ENCODE measurements at places on chromosomes 6 and 20. TPM values are rescaled to one million over a fixed set of nuclear protein-coding genes. Genes with fewer than 3 reads are reported as not detected.

The SIRPB2 gene
- 5.8 TPM for total RNA-seq

- H3K36me3 ChIP-seq, result no peaks in the 10 kb centered on the region
- H3K27me3 ChIP-seq, result no peaks in the 10 kb centered on the region
- H3K4me1 ChIP-seq, result no peaks in the 10 kb centered on the region
- H3K4me3 ChIP-seq, result no peak overlapping the region
- DNase-seq, result no peak
Observed at GRCh38 chr6:77021778-77022177, 441.5 kb downstream of the HTR1B start.

The PROKR2 gene
- total RNA-seq, result not detected

- no peaks in the 10 kb centered on the region for H3K4me1 ChIP-seq
- H3K4me3 ChIP-seq, result no peak overlapping the region
- no peak for DNase-seq
- no peak overlapping the region for H3K27ac ChIP-seq
- no peaks in the 10 kb centered on the region for H3K27me3 ChIP-seq
Observed at GRCh38 chr6:135114355-135115145, 59.9 kb upstream of the HBS1L start.

The NOX3 gene
- total RNA-seq, result not detected

The PRDM1 gene
- total RNA-seq, result 2.5 TPM

The GNAS-AS1 gene
- total RNA-seq, result 0.23 TPM

DNA sequence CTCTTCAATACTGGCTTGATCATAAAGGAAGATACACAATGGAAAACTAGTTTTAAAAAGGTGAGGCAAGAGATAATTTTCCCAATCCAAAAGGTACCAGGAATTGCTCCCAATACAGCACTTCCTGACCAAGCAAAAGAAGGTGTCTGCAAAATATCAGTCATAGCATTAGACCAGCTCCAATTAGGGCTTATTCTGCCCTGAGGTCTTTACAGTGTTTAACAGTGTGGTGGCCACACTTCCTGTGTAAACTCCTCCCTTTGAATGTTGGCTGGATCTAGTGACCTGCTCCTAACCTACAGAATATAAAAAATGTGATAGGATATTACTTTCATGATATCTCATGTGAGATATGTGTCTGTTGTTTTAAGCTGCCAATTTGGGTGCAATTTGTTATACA is 57.1 kb upstream of the BTN3A2 start:
- H3K27ac ChIP-seq, result no peak overlapping the region
- no peaks in the 10 kb centered on the region for H3K27me3 ChIP-seq
- DNase-seq, result no peak
- no peak overlapping the region for H3K4me3 ChIP-seq
- peaks cover 17% of the 10 kb centered on the region for H3K4me1 ChIP-seq
- H3K36me3 ChIP-seq, result no peaks in the 10 kb centered on the region

DNA sequence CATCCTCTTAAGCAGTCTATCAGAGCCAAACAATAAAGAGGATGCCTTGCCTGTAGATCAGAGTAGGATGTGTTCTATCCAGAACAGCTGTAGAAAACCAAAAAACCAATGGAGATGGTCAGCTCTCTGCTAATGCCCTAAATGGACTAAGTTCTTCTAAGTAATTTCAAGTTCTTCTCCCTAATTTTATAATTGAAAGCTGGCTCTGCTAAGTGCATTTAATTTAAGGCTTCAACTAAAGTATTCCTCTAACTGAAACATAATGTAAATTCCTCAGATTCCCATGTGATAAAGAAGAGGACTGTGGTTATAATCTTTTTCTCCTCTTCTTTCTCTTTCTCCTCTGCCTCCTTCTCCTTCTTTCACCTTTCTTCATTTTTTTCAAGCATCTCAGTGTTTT is 709.5 kb downstream of the KIF16B start:
- no peaks in the 10 kb centered on the region for H3K4me1 ChIP-seq
- no peak for DNase-seq
- H3K4me3 ChIP-seq, result no peak overlapping the region
- H3K36me3 ChIP-seq, result no peaks in the 10 kb centered on the region

The EDN3 gene
- total RNA-seq, result 18.0 TPM

- no peak overlapping the region for H3K4me3 ChIP-seq
- no peak for DNase-seq
- H3K27ac ChIP-seq, result no peak overlapping the region
Observed at GRCh38 chr20:59525500-59526241, 78.7 kb upstream of the PHACTR3 start.

DNA sequence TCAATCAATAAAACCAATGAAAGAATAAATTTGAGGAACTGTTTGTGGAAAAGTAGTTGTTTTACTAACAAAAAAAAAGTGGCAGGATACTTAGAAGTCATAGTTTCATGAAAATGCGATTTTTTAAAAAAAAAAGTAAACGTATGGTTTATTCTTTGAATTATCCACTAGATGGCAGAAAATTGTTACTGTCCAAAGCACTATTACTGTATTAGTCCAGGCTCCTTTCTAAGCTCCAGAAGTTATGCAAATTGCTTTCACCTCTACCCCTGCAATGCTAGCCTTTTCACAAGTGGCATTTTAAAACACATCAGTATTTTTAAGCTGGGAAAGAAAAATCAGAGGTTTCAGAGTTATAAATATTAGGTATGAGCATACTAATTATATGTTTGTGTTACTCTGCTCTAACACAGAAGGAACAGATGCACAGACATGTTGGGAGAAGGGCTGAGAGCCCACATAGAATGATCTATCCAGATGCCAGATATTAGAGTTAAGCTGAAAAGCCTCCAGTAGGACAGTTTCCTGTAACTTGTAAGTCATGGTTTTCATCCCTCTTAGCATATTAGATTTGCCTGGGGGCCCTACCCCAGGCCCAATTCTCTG is 63.9 kb downstream of the FHL5 start:
- no peaks in the 10 kb centered on the region for H3K4me1 ChIP-seq
- DNase-seq, result no peak
- H3K27ac ChIP-seq, result no peak overlapping the region
- H3K4me3 ChIP-seq, result no peak overlapping the region

DNA sequence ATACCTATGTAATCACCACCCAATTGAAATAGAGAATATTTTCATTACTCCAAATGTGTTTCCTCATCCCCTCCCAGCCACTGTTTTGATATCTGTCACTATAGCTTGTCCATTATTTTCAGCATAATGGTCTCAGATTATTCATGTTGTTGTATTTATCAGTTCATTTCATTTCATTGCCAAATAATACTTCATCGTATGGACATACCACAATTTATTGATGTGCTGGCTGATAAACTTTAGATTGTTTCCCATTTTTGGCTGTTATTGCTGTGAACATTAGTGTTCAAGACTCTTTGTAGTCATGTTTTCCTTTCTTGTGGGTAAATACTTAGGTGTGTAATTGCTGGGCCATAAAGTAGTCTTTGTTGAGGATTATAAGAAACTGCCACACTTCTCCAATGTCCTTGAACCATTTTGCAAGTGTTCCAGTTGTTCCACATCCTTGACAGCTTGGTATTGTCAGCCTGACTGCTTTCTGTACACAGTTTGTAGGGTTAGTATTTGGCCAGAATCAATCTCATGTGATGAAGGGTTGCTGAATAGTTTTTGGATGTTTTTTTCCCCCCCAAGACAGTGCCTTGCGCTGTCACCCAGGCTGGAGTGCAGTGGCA is 44.3 kb downstream of the JARID2 start:
- H3K27ac ChIP-seq, result no peak overlapping the region
- H3K27me3 ChIP-seq, result no peaks in the 10 kb centered on the region
- no peaks in the 10 kb centered on the region for H3K36me3 ChIP-seq
- no peak for DNase-seq
- H3K4me3 ChIP-seq, result no peak overlapping the region

DNA sequence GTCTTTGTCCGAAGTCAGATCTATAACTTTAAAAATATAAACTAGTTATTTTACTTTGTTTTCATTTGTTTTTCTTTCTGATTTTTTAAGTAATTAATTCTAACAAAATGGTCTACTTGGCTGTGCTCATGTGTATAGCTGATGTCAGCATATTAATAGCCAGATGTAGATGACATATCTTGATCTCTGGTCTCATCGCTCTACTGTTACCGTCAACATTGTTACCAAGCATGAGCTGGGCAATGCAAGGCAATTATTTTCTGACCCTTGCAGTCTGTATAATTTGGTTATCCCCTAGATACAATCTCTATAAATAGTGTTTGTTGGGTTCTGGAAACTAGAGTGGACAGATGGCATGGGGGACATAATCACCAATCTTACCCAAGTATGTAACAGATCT is 151.6 kb upstream of the PTPRK start:
- no peaks in the 10 kb centered on the region for H3K36me3 ChIP-seq
- no peak for DNase-seq
- no peaks in the 10 kb centered on the region for H3K4me1 ChIP-seq
- no peak overlapping the region for H3K4me3 ChIP-seq
- no peaks in the 10 kb centered on the region for H3K27me3 ChIP-seq
- no peak overlapping the region for H3K27ac ChIP-seq

GRCh38 chr6:167851370-167851952 is 24.8 kb downstream of the AFDN start:
- H3K4me3 ChIP-seq, result no peak overlapping the region
- H3K27ac ChIP-seq, result no peak overlapping the region
- no peaks in the 10 kb centered on the region for H3K36me3 ChIP-seq
- DNase-seq, result no peak
- H3K4me1 ChIP-seq, result peaks cover 53% of the 10 kb centered on the region

GRCh38 chr20:24737212-24737850 is 211.7 kb upstream of the CST7 start:
- H3K4me1 ChIP-seq, result no peaks in the 10 kb centered on the region
- no peak overlapping the region for H3K27ac ChIP-seq
- no peak overlapping the region for H3K4me3 ChIP-seq

DNA sequence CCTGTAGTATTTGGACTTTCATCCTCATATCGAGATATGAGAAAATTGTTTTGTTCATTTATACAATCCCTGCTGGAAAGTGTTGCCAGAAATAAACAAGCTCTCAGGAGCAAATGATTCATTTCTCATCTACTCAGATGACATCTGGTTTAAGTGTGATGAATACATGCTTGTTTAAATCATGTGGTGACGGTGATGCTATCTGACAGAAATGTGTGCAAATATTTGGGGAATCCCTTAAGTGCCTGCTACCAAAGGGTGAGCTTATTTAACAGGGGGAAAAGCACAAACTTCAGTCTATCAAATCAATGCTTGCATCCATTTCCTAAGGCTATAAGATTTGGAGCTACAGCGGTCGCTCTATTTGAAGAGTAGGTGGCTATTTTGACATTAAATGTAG is 368.3 kb upstream of the SASH1 start:
- H3K27me3 ChIP-seq, result no peaks in the 10 kb centered on the region
- DNase-seq, result no peak
- no peaks in the 10 kb centered on the region for H3K36me3 ChIP-seq
- no peak overlapping the region for H3K4me3 ChIP-seq
- H3K4me1 ChIP-seq, result no peaks in the 10 kb centered on the region

DNA sequence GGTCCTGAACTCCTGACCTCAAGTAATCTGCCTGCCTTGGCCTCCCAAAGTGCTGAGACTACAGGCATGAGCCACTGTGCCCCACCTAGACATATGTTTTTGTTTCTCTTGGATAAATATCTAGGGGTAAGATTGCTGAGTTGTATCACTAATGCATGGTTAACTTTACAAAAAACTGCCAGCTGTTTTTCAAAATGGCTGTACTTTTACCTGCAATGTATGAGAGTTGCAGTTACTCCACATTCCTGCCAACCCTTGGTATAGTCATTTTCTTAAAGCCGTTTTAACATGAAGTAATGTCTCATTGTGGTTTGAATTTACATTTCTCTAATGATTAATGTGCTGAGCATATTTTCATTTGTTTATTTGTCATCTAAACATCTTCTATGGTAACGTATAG is 289.7 kb downstream of the UTRN start:
- no peaks in the 10 kb centered on the region for H3K36me3 ChIP-seq
- no peak overlapping the region for H3K4me3 ChIP-seq
- no peaks in the 10 kb centered on the region for H3K4me1 ChIP-seq
